ENCODE measurements at places on chromosomes 16 and 17.

GRCh38 chr17:40121181-40122135 is at the start of gene MSL1:
Gene MSL1, plus strand, starts transcription at chr17:40121971. Its CDS starts 642 bp downstream, at chr17:40122613.
- peak; percentile 86 for DNase-seq

GRCh38 chr17:76405967-76406647 is 21.7 kb downstream of the SPHK1 start:
- no peak for DNase-seq

- no peak for DNase-seq
These were observed 524 bp downstream of the STRADA start for GRCh38 chr17:63741143-63741407.

GRCh38 chr16:51120730-51121347 is 30.2 kb downstream of the SALL1 start:
- no peak for DNase-seq

GRCh38 chr16:89921131-89921701 is 1.9 kb upstream of the TUBB3 start:
- no peak for DNase-seq

DNA sequence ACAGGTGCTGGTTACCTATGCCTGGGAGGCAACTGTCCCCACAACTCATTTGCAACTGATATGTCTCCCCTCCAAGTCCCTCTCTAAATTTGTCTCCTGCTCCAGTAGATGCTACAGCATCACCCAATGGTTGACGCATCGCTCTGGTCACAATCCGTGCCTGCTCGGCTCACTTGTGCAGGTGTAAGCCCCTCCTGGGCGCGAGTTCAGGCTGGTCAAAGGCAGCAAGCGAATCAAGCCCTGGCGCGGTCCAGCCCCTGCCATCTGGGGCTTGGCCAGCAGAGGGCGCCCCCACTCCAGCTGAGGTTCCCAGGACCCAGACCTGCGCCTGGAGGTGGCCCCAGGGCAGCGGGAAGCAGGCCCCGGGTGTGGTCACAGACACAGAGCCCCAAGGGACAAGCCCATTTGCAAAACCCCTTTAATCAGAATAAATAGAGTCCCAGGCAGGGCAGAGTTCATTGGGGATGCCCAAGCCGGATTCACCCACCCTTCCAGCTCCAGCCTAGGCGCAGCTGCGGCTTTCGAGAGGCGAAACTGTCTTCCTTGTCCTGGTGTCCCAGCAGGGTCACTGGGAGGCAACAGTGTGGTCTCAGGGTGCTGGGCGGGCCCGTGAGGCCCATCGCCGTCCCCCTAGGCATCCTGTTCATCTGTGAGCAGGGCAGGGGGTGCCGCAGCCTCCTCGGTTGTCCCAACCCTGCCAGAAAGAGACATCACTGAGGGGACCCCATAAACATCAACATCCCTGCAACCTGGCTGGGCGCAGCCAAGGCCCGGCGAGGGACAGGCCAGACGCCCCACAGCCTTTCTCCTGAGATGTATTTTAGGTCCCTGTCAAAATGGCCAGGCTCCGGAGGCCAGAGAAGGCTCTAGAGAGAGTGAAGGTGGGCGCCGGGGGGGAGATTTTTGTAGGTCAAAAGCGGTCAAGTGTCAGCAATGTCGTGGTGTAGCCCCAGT is 15.8 kb downstream of the TMC6 start:
- peak; percentile 82 for DNase-seq

DNA sequence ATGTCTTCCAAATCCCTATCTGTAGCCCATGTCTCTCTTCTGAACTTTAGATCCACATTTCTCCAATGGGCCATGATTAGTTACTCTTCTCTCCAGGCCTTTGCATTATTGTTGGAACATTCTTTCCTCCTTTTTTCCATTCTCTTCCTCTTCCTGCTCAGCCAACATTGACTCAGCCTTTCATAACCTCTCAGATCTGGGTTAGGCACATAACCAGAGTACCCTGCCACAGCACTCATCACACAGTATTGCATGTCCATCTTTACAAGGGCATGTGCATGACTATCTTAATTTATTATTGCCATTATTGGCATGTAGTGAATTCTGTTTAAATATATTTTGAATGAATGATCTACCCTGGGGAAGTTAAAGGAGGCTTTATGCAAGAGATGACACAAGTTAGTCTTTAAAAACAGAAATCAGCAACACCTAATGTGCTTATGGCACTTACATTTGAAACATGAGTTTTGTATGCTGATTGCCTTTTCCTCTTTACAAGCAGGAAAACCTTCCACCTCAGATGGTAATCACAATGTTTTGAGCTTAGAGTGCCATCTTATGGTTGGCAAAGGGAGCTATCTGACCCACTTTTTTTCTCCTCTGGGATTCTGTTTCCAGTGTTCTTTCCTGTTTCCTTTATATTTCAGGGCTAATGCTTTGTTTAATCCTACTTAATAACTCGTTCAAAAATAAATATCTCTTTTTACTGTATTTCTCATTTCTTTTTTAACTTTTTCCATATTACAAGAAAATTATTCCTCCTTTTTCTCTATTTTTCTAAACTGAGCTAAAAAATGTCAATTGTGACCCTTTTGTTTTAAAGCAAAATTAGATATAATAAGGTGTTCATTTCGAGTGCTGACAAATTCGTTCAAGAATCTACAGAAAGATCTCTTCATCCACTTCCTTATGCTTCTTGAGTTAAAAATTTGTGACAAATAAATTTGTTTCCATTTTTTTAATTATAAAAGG is 151.0 kb upstream of the RBL2 start:
- DNase-seq: no peak

DNA sequence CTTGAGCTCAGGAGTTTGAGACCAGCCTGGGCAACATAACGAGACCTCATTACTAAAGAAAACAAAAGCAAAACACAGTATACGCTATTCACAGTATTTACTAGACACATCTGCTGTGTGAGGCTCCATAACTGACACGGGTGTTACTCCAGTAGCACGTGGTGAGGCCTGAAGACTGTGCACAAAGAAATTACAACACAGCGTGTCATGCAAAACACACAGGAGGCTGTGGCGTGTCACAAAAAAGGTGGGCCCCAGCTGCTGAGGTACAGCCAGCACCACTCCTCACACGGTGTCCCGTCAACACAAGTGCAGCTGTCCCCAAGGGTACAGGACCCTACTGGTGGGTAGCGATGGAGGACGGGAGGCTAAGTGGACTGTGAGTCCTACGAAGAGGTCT is 2.7 kb downstream of the CYBC1 start:
- DNase-seq: no peak

GRCh38 chr17:72995008-72995656 is 97.4 kb downstream of the SLC39A11 start:
- no peak for DNase-seq

DNA sequence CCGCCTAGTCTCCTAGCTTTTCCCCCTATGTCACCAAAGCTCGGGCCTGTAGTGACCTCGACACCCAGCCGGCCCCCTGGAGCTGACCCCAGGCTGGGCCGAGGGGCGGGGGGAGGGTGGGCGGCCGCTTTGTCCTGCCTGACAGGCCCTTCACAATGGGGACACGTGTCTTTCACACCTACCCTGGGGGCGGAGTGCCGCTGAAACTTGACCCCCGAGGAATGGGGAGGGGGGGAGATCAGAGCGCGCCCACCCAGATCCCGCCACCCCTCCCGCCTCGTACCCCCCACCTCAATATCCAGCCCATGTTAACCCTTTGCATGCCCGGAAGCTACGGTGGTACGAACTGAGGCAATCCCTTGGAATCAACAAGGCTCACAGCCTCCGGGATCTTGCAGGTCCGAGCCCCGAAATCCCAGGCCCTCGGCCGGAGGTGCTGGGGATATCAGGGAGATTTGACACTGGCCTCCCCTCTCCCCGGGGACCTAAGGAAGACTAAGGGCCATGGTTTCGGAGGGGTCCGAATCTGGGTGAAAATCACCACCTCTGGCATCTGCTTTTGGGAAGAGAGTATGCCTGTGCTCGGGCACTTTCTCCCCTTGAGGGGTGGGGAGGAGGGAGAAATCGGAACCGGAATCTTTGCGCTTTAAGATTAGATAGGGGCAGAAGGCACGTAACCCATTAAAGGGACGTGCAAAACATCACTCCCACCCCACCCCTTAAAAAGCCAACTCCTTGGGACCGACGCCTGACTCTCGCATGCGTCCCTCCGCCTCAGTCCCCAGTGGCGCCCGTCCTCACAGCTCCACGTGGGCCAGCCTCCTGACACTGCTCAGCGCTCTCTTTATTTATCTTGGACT is 2.6 kb downstream of the NOG start:
- peak; percentile 14 for DNase-seq

GRCh38 chr16:49333259-49333597 is 40.4 kb upstream of the C16orf78 start:
- DNase-seq: no peak

DNA sequence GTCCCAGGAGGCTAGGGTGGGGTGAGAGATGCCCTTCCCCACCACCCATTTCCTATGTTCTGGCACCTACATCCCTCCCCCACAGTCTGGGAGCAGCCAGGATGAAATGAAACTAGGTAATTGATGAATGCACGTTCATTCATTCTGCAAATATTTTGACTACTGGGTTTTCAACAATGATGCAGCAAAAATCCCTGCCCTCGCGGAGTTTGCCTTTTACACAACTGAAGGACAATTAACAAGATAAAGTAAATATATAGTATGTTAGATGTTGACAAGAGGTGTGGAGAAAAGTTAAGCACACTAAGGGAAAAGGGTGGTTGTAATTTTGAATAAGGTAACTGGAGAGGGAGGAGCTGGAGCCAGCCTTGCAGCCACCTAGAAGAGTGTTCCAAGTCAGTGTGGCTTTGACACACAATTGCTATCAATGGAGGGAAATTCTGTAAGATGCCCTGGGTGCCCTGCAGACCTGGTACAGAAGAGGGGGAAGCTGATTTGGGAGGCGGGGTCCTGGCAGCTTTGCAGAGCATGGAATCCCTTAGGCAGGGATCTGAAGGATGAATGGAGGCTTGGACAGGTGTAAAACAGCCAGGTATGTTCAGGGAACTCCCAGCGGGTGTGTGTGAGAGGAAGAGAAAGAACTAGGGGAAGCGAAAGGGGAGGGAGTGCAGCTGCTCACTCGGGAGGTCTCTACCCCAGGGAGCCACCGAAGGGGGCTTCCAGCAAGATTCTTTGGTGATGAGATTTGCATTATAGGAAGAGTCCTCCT is 2.5 kb downstream of the TMEM92 start:
- no peak for DNase-seq

GRCh38 chr16:73813527-73813926 is 483.1 kb upstream of the PSMD7 start:
- DNase-seq: no peak

DNA sequence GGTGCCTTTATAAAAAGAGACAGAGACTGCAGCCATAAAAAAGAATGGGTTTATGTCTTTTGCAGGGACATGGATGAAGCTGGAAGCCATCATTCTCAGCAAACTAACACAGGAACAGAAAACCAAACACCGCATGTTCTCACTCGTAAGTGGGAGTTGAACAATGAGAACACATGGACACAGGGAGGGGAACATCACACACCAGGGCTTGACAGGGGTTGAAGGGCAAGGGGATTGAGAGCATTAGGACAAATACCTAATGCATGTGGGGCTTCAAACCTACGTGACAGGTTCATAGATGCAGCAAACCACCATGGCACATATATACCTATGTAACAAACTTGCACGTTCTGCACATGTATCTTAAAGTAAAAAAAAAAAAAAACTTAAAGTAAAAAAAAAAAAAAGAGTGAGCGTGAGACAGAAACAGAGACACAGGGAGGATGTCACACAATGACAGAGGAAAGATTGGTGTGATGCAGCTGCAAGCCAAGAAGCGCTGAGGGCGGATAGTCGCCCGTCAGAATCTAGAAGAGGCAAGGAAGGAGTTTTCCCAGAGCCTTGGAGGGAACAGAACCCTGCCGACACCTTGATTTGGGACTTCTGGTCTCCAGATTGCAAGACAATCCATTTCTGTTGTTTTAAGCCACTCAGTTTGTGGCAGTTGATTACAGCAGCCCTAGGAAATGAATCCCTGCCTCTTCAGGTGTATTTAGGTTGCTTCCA is 27.4 kb upstream of the TNS4 start:
- DNase-seq: no peak

DNA sequence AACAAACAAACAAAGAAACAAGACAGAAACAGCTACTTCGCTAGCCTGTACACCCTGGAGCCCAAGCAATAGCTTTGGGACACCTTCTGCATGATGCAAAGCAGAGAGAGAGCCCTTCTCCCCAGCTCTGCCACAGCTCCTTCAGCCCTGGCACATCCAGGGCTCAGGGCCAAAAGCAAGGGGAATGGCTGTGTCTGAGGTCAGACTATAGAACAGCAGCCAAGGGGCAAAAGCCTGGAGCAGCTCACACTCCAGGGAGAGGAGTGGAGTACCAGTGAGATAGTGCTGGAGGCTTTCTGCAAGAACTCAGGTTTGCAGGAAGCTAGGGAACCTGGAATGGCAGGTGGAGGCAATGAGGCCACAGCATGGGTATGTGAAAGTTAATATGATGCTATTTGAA is 11.6 kb upstream of the SEPHS2 start:
- DNase-seq: no peak

All from stimulated activated CD4-positive, alpha-beta T cell treated with anti-CD3 and anti-CD28 coated beads, Interleukin-4, amount 100 ng/mL, for 24 hours (primary cell).